ENCODE measurements at places on chromosomes 16 and 17.

DNA sequence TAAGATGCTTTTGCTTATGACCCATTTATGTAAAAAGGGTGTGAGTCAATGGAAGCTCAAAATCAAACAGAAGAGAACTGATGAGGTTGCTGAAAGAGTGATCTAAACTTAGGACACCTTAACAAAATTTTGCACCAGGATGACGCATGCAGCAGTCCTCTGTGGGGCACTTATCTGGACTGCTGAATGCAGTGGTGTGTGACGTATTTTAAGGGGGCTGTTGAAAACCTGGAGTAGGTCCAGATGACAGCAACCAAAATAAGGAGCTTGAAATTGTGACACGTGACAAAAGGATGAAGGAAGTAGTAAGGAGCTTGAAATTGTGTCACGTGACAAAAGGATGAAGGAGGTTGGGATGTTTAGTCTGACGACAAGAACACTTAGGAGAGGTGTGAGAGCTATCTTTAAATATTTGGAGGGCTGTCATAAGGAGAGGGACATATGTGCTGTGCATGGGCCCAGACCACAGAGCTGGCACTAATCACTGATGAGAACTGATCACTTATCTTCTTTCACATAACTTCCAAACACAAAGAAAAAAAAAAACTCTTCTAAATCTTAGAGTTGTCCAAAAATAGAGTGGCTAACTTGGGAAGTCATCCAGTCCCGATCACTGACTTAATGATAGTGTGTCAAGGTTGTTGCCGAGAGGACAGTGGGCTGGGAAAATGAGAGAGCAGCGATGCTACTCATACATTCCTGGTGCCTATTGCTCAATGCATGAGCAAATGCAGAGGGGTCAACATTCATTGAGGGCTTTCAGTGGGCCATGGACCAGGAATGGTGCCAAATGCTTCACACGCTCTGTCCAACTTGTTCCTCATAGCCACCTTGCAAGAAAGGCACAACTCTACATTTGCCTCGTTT, 264.2 kb upstream of the ZFHX3 start:
- DNase-seq, result no peak

- DNase-seq, result peak; percentile 65
Measured at GRCh38 chr16:58661199-58661830, 23.3 kb downstream of the SLC38A7 start.

GRCh38 chr17:34637041-34637547, 57.7 kb downstream of the TMEM132E start:
- DNase-seq, result no peak

GRCh38 chr16:9081843-9082242, 9.6 kb upstream of the HAPSTR1 start:
- no peak for DNase-seq

- no peak for DNase-seq
Measured at GRCh38 chr17:6536053-6536452, 20.3 kb downstream of the PITPNM3 start.

GRCh38 chr16:75252049-75252864, 833 bp upstream of the BCAR1 start:
- no peak for DNase-seq

DNA sequence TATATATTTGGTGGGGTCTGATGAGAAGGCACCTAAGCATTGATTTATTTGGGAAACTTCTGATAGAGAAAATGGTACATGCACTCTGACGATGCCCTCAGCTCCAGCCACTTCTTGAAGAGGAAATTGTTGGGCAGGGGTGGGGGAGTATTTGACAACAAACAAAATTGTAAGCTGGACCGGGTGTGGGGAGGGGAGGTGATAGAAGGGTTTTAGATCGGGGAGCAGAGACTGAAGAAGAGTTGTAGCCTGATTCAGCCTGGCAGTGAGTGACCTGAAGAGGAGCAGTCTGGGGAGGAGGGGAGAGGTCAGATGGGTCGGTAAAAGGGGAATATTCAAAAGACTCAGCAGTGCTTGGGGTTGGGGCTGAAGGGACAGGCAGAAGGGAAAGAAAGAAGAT, 2284.7 kb downstream of the TP53TG3F start:
- no peak for DNase-seq

GRCh38 chr16:57677622-57678369, 9.7 kb downstream of the ADGRG3 start:
- no peak for DNase-seq

GRCh38 chr16:2121853-2122252, 13.8 kb downstream of the PKD1 start:
- DNase-seq, result no peak

- DNase-seq, result no peak
Measured at GRCh38 chr17:10757067-10757466, 27.2 kb upstream of the TMEM220 start.

GRCh38 chr17:72187556-72187955, 66.7 kb downstream of the SOX9 start:
- no peak for DNase-seq

GRCh38 chr16:88331989-88332920, 50.5 kb upstream of the ZNF469 start:
- no peak for DNase-seq

DNA sequence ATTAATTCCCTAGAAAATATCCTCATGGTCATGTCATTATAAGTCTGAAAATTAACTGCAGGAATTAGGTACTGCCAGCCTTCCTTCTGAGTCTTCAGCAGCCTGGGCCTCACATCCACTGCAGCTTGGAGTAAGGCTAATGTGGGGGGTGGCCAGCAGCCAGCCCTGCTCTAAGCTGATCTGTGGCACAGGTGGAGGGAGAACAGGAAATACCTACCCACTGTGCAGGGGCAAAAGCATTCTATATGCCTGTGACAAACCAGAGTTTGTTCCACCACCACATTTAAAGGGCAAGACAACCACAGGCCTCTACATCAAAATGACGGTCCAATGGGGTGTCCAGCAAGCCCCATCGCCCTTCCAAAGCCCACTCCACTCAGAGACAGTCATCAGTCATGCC, 9.4 kb downstream of the NPRL3 start:
- DNase-seq, result no peak

DNA sequence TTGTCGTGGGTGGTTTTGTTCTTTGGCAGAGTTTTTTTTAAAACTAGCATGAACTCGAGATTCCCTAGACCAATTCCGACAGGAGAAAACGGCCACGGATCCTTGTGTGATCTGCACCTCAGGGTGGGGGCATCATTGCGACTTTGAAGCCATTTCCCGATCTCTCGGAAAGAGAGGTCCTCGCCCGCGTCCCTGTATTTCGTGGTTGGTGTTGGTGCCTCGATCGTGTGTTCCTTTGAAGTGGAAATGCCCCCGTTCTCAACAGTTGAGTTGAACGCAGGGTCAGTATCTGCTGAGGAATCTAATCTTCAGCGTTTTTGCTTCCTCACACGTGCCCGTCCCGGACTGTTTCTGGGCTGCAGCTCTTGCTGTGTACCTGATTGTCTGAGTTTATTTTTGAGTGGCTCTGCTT, 1.1 kb downstream of the CRAMP1 start:
- no peak for DNase-seq

GRCh38 chr17:81253358-81254131, 14.4 kb downstream of the NDUFAF8 start:
- DNase-seq, result no peak

DNA sequence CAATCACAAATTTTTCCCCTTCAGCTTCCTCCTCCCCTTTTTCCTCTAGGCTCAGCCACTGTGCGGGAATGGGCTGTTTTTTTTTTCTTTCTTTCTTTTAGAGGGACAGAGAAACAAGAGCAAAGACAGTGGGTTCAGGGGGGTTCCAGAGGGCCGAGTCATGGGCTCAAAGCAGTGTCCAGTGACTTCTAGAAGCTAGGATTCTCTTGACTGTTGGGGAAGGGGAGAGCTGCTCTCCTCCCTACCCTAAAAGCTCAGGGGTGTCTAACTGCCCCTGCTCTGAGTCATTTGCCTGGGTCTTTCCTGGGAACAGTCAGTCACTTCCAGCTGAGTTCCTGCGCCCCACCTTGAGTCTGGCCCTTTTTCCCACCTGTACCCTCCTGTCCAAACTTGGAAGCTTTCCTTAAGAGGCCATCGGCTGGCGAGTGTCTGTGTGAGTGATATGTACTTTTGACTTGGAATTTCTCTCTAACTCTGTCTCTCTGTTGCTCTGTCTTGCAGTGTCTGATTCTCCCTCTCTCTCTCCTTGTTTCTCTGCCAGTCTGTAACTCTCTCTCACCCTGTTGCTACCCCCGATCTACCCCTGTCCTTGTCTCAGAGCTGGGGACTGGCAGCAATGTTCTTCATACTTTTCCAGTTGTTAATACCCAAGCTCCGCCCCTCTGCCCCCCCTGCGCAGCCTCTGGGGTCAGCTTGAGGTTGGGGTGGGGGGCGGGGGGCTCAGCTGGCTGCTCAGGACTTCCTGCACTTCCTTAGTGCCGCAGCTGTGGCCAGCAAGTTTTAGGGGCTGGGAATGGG, 2.4 kb downstream of the THRA start:
- DNase-seq, result no peak

- no peak for DNase-seq
Measured at GRCh38 chr16:59404509-59404908, 670.4 kb upstream of the GOT2 start.

GRCh38 chr16:1975432-1976215, 3.8 kb downstream of the TBL3 start:
- no peak for DNase-seq

GRCh38 chr17:5897275-5897911, 172.8 kb upstream of the WSCD1 start:
- no peak for DNase-seq

- DNase-seq, result no peak
Measured at GRCh38 chr17:1616101-1616500, 12.5 kb downstream of the SLC43A2 start.

DNA sequence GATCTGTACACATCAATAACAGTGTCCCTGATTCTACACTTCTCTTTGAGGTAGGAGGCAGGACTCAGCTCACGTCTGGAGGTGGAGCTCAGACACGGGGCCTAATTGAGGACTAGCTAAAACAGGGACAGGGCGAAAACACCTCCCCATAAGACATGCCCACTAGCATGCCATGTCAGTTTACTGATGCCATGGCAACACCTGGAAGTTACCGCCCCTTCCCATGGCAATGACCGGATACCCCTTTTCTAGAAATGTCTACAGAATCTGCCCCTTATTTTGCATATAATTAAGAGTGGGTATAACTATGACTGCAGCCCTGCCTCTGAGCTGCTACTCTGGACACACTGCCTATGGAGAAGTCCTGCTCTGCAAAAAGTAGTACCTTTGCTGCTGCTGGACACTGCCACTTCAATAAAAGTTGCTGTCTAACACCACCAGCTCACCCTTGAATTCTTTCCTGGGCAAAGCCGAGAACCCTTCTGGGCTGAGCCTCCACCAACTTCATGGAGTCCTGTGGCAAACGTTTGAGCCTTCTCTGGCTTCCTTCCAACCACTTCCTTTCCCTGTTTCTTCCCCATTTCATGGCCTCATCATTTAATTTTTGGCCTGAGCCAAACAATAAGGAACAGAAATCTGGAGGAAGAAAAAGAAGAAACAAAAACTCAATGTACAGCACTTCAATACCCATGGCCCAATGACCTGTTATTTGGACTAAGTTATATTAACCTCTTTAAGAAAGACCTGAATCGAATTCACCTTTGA, 21.0 kb downstream of the PHB1 start:
- DNase-seq, result no peak

GRCh38 chr17:34125921-34126320, 129.2 kb upstream of the CCL2 start:
- DNase-seq, result no peak

DNA sequence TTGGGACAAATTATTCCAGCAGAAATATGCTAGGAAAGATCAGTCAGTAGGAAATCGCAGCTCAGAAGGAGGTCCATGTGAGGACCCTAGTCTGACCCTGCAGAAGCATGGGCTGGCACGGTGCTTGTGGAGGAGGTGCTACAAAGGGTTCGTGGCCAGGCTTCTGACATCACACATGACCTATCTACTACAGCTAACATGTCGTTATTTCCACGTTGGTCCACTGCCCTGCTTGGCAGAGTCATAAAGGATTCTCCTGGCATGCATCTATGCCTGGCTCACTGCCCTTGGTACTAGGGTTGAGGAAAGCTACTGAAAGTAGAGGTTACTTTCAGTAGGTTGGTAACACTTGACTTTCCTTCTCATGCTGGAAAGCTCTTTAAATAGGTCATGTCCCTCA, 118.1 kb upstream of the SHISA6 start:
- no peak for DNase-seq

- no peak for DNase-seq
Measured at GRCh38 chr17:35185849-35186248, 8.3 kb downstream of the SLC35G3 start.

- no peak for DNase-seq
Measured at GRCh38 chr16:53601961-53602360, 99.0 kb upstream of the AKTIP start.

- DNase-seq, result no peak
Measured at GRCh38 chr16:66298571-66299120, 67.8 kb upstream of the CDH5 start.

- no peak for DNase-seq
Measured at GRCh38 chr17:1315891-1316403, 36.5 kb downstream of the TRARG1 start.

DNA sequence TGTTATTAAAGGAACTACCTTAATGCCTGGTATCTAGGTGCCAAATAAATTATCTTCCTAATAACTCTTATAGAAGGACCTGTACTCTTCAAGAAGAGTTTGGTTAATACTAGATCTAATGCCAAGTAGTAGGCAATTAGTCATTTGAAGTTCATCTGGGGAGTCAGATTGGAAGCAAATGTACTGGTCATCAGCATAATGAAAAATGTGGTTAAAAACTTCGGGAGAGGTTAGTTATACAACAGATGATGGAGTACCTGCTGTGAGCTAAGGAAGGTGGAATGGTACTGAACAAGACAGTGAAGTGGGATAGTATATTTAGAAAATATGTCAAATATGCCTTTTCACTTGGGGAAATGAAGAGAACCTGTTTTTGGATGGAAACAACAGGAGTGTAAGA, 49.2 kb downstream of the TNRC6A start:
- no peak for DNase-seq

GRCh38 chr17:40817103-40817682, 5.2 kb downstream of the KRT10 start:
- DNase-seq, result no peak

DNA sequence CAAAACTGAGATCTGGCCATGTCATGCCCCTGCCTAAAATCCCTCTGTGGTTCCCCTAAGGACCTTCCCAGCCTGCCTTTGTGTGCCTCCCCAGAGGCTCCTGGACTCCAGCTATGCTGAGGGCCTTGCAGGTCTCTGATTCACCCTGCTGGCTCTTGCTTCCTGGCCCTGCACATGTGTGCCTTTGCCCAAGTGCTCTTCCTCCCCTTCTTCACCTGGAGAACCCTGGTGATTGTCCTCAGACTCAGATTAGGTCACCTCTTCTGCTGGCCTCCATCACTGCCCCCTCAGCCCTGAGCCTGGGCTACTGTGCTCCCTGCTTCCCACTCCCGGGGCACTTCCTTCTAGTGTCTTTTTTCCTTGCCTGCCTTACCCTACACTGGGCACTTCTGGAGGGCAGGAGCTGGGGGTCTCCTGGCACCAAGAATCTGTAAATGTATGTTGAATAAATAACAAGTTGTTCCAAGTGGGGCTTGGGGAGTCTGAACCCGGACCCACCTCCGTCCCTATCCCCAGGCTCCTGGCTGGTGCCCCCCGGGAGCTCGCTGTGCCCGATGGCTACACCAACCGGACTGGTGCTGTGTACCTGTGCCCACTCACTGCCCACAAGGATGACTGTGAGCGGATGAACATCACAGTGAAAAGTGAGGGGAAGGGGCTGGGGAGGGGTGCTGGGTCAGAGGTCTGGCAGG, 7.8 kb downstream of the ITGA3 start:
- no peak for DNase-seq

Data from cerebellar nuclear complex (tissue), 1 donor.